ENCODE measurements at places on chromosomes 6 and 20.

DNA sequence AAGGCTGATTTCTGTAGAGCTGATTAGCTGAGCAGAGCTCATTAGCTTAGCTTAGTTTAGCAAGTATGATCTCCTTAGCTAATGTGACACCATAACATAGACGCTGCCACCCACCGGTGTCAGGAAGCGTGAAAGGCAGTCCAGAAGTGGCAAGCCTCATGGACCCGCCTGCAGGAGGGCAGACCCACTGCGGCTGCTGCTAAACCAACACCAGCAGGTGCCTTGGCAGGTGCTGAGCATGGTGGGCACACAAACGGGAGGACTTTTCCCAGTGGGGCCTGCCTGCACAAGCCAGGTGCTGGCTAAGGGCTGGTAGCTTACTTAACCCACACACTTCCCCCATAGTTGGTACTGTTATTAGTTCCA, 22.7 kb downstream of the ZDHHC14 start:
- DNase-seq, result no peak

DNA sequence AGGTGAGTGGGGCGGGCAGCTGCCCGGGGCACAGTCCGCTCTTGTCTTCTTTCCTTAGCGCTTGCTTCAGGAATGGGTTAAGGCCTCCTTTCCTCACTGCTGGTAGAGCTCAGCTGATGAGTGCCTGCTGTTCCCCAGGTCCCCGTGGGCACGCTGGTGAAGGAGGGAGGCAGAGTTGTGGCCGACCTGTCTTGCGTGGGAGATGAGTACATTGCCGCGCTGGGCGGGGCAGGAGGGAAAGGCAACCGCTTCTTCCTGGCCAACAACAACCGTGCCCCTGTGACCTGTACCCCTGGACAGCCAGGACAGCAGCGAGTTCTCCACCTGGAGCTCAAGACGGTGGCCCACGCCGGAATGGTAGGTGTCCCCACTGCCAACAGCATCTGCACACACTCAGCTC, 15.7 kb downstream of the MTG2 start:
- DNase-seq, result no peak

- no peak for DNase-seq
Measured at GRCh38 chr20:24648481-24648880, 179.1 kb downstream of the SYNDIG1 start.

DNA sequence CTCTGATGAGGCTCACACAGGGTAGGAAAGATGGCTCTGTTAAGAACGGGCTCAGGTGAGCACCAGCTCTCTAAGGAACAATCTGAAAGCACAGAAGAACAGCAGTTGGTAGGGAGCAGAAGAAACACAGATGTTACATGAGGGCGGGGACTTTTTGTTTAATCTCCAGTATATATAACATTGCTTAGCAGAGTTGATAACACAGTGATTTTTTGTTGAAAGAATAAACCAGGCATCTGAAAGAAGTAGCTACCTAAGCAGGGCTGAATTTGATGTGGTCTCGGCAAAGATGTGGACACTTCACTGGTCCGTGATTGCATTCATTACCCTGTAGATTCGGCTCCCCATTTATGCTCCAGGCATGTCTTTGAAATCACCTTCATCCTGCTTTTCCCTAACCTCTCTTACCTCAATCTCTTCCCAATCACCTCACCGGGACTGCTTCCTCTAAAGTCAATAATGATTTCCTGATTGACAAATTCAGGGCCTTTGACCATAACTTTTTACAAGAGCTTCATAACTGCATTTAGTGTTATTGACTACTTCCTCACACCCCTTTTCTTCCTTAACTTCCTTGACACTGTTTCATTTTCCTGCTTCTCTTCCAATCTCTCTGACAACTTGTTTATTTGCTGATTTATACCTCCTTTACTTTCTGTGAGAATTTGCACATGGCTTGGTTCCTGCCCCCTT, 34.4 kb downstream of the SAMD3 start:
- no peak for DNase-seq
